ENCODE measurements at places on chromosomes 12 and 14.

DNA sequence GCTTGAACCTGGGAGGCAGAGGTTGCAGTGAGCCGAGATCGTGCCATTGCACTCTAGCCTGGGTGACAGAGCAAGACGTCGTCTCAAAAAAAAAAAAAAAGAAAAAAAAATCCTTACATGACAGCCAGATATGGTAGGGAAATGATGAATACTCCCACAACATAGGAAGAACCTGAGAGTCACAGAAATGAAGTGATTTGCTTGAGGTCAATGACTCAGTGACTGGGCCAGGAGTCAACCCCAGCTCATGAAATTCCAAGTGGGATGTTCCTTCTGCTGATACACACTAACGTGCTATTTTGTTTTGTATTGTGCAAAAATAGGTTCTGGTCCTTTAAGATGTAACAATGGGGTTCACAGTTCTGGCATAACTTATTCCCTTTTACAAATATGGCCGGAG is 9.0 kb downstream of the RHOF start:
- no peak for DNase-seq

GRCh38 chr12:94147991-94148738 is at the start of gene PLXNC1:
Gene PLXNC1, plus strand, starts transcription at chr12:94148577. Its CDS starts 395 bp downstream, at chr12:94148972.
- DNase-seq, result peak; percentile 85

DNA sequence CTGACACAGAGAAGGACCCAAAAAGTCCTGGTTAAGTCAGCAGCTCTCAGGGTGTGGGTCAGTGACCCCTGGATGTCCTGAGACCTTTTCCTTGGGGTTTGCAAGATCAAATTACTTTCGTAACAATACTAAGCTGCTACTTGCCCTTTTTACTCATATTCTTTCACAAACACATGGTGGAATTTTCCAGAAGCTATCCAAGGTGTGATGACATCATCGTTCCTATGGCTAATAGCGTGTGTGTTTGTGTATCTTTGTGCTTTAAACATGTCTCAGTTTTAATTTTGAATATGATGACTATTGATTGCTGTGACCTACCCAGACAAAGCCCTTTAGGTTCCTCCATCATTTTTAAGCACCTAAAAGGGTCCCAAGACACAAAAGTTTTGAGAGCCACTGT is 176.2 kb downstream of the PHETA1 start:
- DNase-seq, result no peak

DNA sequence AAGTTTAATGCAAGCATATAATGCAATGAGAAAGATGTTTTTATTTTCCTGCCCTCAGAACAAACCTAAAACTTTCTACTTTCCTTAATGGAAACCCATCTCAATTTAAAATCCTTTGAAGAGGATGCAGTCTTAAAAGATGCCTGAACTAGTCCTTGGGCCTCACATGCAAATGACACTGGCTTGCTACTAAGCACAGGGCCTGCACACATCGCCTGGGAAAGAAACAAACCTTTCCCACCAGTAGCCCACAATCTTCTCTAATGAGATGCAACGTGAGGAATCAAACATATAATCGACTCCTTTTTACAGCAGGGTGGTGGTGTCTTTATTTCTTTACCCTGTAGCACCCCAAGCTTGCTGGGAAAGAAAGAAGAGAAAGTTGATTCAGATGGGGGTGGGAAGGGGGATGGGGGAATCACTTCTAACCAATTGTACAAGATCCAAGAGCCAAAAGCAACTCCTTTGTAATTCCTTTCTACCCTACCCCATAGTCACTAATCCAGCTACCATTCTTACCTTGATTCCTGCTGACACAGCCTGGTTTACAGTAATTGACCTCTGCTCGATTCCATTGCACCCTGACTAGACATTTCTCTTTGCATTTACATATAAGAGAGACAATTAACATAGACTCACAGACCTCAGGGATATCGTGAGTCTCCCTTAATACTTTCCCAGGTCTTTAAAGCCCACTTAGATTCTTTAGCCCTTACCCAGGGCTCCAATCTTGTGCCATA is 69.5 kb upstream of the FERMT2 start:
- no peak for DNase-seq

- no peak for DNase-seq
Measured at GRCh38 chr12:16618256-16618655, 12.3 kb upstream of the LMO3 start.

- no peak for DNase-seq
Measured at GRCh38 chr12:26748412-26748740, 84.6 kb downstream of the ITPR2 start.

DNA sequence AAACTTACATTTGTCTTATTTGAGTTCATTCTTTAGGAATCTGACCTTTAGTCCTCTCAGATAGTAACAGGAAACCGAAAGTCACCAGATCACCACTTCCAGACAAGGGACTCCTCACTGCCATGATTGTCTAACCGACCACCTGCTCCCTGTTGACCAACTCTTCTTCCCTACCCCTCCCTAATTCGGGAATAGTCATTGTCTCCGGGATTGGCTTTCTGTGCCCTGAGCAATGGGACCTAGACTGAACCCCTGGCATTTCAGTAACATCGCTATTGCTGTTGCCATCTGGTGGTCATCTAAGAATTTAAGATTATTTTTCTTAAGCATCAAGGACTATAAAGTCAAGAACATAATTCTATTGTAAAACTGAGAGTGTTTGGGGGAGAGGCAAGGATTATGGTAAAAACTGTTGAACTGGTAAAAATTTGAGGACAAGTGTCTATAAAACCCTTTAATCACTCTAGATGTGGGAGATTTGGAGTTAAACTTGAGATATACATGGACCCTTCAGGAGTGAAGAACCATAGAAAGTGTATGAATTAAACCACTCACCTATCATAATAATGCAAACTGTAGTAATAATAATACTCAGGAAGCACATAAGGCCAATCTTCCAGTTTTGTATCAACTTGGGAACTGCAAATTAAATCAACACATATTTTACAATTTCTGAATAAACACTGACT is 6.3 kb downstream of the CLEC2A start:
- DNase-seq, result no peak

GRCh38 chr14:97180304-97181200 is 383.4 kb downstream of the VRK1 start:
- no peak for DNase-seq

GRCh38 chr12:47982770-47983169 is 19.4 kb downstream of the TMEM106C start:
- no peak for DNase-seq

DNA sequence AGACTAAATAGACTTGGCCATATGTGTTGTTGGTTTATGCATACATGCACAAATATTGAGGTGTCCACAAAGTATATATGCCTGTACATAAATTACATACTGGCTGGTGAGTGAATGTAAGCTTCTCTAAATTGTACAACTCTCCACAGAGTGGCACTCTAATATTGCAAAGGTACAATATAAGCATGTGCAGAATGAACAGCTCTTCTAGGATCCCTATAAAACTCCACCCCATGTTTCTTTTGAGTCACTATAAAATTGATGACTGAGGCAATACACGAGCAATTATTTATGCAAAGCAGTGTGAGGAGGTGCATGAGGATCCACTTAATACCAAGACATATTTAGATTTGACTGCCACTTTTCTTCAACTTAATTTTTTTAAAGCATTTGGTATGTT is 172.2 kb downstream of the NAV3 start:
- no peak for DNase-seq

GRCh38 chr12:82996168-82996812 is 309.6 kb downstream of the TMTC2 start:
- DNase-seq, result no peak

- no peak for DNase-seq
Measured at GRCh38 chr12:57472391-57472790, 7.3 kb downstream of the ARHGAP9 start.

GRCh38 chr12:66726556-66726955 is 47.7 kb upstream of the GRIP1 start:
- no peak for DNase-seq

GRCh38 chr14:85587151-85587711 is 57.3 kb downstream of the FLRT2 start:
- peak; percentile 54 for DNase-seq

DNA sequence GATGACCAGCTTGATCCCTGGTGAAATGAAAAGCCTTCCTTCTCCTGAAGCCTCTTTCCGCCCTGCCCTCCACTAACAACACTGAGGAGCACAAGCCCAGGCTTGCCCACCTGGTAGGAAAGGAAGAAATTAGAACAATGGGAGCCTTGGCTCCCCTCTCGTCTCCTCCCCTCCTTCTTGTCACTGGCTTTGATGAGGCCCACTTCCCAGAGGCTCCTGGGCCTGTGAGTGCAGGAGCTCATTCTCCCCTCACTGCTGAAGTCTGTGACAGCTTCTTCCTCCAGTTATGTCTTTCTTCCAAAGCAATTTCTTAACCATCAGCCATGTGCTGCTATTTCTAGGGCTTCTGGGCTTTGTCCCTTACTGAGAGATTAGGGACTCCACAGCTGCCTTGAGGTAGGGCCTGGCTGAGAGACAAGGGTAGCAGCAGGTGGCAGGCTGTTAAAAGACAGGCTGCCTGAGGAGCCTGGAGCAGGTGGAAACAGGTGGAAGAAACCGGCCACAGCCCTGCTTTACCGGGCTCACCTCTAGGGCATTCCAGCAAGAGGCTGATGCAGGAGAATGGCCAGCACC is 53.6 kb upstream of the SRSF5 start:
- no peak for DNase-seq

DNA sequence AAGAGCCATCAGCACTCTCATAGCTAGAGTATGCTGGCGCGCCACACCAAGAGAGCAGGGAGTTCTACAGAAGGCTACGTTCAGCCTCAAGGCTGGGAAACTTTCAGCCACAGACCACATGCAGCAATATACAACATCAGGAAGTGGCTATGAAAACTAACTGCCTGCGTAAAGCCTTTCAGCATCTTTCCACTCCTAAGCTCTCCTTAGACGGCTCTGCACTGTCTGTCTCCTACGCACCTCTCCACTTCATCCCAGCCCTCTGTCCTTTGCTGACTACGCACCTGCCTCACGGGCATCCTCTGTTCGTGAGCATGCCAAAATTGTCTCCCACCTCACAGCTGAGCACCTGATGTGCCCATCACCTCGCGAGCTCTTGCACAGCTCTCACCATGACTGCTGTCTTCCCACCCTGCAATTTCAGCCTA is 9.7 kb downstream of the MPHOSPH9 start:
- peak; percentile 50 for DNase-seq

DNA sequence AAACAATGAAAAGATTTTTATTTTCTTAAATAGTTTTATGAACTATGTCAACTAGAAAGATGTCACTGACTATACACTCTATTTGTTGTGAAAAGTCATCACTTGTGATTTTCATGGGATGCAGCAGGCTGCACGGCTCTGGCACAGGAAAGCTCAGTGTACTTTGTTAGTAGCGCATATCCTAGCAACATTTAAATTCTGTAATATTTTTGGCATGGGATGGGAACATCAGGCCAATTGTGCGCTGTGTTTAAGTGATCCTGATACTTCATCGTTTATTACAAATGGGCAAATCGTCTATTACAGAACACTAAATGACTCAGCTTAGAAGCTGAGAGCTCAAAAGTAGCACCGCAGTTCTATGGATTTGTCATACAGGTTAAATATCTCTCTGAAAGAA is 60.7 kb upstream of the SAV1 start:
- no peak for DNase-seq

DNA sequence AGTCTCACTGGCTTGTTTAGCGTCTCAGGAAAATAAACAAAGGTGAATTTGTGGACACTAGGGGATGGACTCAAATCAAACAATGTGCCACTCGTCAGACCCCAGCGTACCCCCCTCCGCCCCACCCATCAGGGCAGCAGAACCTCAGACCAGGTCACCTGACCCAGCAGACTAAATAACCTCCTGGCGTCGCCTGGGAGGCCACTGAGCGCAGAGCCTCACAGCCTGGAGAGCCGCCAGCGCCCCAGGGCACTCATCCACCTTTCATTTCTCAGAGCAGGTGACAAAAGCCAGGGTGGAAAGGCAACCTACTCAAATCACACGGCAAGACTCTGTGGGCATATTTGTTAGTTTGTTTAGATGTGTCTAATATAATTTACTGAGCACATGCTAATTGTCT is 100.9 kb downstream of the DICER1 start:
- no peak for DNase-seq

DNA sequence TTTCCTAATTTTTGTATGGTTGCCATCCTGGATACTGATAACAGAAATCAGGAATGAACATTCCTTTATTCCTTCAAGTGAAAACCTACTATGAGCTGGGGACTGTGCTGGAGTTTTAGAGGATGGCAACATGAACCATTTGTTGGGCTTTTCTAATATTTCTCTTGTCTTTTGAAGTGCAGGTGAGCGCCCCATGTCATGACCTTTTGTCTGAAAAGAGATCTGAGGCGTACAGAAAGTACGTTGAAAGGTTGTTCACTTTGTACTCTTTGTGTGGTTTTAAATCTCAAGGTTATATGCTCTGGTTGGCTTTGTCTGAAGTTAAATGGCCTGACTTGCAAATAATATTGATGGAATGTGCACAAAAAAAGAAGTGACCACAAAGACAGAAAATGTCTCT is 79.0 kb downstream of the GAS2L3 start:
- no peak for DNase-seq

- DNase-seq, result no peak
Measured at GRCh38 chr14:26400373-26400772, 197.5 kb downstream of the NOVA1 start.

- no peak for DNase-seq
Measured at GRCh38 chr14:67502867-67503266, 14.3 kb upstream of the TMEM229B start.

DNA sequence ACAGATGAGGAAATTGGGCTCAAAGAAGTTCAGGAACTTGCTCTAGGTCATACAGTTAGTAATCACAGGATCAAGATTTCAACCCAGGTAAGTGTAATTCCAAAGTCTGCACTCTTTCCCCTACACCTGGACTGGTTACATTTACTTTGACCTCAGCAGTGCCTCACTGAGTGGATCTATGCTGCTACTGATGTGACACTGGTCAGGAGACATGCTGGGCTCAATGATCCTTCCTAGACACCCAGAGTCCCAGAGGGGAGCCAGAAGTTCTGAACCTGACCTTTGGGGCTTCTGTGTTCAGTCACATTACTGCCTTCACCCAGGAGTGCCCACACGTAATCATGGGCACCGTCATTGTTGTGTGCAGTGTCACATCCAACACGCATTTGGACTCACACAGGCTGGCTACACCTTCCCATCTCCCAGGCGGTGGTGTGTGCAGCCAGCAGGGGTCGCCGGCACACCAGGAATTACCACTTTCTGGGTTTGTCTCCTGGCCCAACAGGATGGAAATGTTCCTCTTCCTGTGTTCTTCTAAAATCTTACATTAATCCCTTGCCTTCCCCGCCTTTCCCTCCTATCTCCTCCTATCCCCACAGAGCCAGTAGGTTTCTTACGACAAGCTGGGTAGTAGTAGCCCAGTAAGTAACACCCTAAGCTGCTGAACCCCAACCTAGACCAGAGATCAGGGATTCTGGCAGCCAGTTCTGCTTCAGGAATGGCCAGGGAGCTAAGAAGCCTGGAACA is 25.6 kb downstream of the CALCOCO1 start:
- DNase-seq, result peak; percentile 78

GRCh38 chr12:5985471-5985870 is 40.4 kb upstream of the ANO2 start:
- DNase-seq, result no peak

- DNase-seq, result no peak
Measured at GRCh38 chr12:75479963-75480461, 543 bp upstream of the GLIPR1 start.

- DNase-seq, result peak; percentile 15
Measured at GRCh38 chr12:50314636-50315312, 31.5 kb upstream of the LIMA1 start.

Data from DND-41 (cell line).